ENCODE measurements at places on chromosomes 1 and 21.

- no peaks in the 10 kb centered on the region for H3K36me3 ChIP-seq
- DNase-seq: no peak
- no peaks in the 10 kb centered on the region for H3K4me1 ChIP-seq
- no peak overlapping the region for H3K27ac ChIP-seq
- H3K27me3 ChIP-seq: no peaks in the 10 kb centered on the region
These were observed 521.8 kb downstream of the LRRIQ3 start for GRCh38 chr1:73676186-73676585.

- no peak overlapping the region for H3K4me3 ChIP-seq
- H3K27ac ChIP-seq: no peak overlapping the region
- DNase-seq: no peak
These were observed 478.9 kb downstream of the DPYD start for GRCh38 chr1:97441966-97442365.

GRCh38 chr1:209154912-209155311 lies 428.6 kb upstream of the CAMK1G start:
- H3K4me3 ChIP-seq: no peak overlapping the region
- no peaks in the 10 kb centered on the region for H3K4me1 ChIP-seq
- no peak overlapping the region for H3K27ac ChIP-seq
- H3K27me3 ChIP-seq: no peaks in the 10 kb centered on the region
- no peak for DNase-seq
- H3K36me3 ChIP-seq: no peaks in the 10 kb centered on the region

- H3K27ac ChIP-seq: no peak overlapping the region
- H3K4me3 ChIP-seq: no peak overlapping the region
- H3K27me3 ChIP-seq: peaks cover 4% of the 10 kb centered on the region
These were observed 123.2 kb downstream of the SLC30A10 start for GRCh38 chr1:219805191-219805590.

DNA sequence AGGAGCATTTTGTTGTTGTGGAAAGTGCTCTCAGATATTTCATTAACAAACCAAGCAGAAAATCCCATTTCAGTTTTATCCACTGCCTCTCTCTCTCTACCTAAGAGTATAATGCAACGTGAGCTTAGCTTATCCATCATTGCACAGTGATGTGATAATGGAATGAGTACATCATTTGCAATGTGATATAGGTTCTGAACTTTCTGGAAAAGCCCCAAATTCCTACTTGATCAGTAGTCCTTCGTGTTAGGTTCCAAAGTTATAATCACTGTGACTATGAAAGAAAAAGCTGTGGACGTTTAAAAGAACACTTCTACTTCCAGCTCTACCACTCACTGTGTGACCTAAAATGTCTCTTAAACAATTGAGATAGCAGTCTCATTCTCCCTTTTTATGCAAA lies 76.4 kb upstream of the PRMT6 start:
- H3K27ac ChIP-seq: no peak overlapping the region
- no peak overlapping the region for H3K4me3 ChIP-seq
- no peaks in the 10 kb centered on the region for H3K4me1 ChIP-seq

DNA sequence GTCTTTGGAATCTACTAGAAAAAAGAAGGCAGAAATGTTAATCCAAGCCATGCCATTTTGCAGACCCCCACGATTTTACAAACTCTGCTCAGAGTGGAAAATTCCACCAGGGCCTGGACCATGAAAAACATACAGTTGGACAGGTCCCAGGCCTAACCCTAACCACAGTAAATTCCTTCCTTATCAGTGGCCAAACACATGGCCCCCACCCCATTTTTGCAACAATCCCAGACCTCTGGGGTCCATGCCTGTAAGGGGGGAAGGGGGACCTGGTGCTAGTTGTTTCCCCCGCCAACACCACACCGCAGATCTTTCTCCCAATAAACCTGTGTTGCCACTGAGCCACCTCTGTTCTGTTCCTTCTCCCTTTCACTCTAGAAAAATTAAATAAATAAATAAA lies 1352.7 kb downstream of the AMY1C start:
- no peaks in the 10 kb centered on the region for H3K27me3 ChIP-seq
- H3K4me3 ChIP-seq: no peak overlapping the region
- no peak for DNase-seq
- H3K4me1 ChIP-seq: no peaks in the 10 kb centered on the region

DNA sequence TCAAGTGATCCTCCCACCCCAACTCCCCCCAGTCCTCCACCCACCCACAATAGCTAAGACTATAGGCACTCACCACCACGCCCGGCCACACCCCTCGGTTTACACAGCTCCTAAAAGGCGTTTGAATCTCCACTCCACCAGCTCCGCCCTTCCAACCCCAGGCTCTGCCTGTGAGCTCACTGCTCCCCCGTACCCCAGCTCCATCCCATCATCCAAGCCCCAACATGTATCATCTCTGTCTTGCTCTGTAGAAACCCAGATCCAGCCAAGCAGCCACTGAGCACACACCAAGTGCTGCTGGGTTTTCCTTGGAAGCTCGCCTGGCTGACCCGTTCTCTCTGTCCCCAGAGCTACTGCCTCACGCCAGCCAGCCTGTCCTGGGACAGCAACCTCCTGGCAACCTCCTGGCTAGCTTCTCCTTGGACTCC lies 12.0 kb upstream of the S100A2 start:
- H3K4me3 ChIP-seq: no peak overlapping the region
- DNase-seq: no peak
- H3K36me3 ChIP-seq: no peaks in the 10 kb centered on the region

Data from activated CD4-positive, alpha-beta memory T cell treated with anti-CD3 and anti-CD28 coated beads for 36 hours (primary cell).